Sigmoid colon (tissue), 7 donors: ENCODE measurements at places on chromosomes 2 and 18. TPM values are rescaled to one million over a fixed set of nuclear protein-coding genes. Genes with fewer than 3 reads are reported as not detected.

Gene GPAT2
- total RNA-seq: 4.9 TPM

Gene ACYP2
- 32.0 TPM for total RNA-seq

Gene SAG
- not detected for total RNA-seq

Gene TP53I3
- total RNA-seq: 3.6 TPM

Gene KRCC1
- 32.1 TPM for total RNA-seq

Gene SULT1C4
- 7.2 TPM for total RNA-seq

Gene RGPD5
- 28.5 TPM for total RNA-seq

Gene PIKFYVE
- total RNA-seq: 27.2 TPM

Gene SDC1
- not detected for total RNA-seq

Gene IL37
- not detected for total RNA-seq

GRCh38 chr2:101146535-101146934 is 4.6 kb downstream of the TBC1D8 start:
- no peaks in the 10 kb centered on the region for H3K36me3 ChIP-seq
- H3K4me3 ChIP-seq: no peak overlapping the region
- H3K4me1 ChIP-seq: peaks cover 11% of the 10 kb centered on the region
- no peak for DNase-seq

GRCh38 chr2:55088400-55088799 is 38.1 kb upstream of the RTN4 start:
- H3K36me3 ChIP-seq: no peaks in the 10 kb centered on the region
- no peaks in the 10 kb centered on the region for H3K4me1 ChIP-seq
- no peak overlapping the region for H3K4me3 ChIP-seq
- no peak for DNase-seq
- no peak overlapping the region for H3K27ac ChIP-seq

DNA sequence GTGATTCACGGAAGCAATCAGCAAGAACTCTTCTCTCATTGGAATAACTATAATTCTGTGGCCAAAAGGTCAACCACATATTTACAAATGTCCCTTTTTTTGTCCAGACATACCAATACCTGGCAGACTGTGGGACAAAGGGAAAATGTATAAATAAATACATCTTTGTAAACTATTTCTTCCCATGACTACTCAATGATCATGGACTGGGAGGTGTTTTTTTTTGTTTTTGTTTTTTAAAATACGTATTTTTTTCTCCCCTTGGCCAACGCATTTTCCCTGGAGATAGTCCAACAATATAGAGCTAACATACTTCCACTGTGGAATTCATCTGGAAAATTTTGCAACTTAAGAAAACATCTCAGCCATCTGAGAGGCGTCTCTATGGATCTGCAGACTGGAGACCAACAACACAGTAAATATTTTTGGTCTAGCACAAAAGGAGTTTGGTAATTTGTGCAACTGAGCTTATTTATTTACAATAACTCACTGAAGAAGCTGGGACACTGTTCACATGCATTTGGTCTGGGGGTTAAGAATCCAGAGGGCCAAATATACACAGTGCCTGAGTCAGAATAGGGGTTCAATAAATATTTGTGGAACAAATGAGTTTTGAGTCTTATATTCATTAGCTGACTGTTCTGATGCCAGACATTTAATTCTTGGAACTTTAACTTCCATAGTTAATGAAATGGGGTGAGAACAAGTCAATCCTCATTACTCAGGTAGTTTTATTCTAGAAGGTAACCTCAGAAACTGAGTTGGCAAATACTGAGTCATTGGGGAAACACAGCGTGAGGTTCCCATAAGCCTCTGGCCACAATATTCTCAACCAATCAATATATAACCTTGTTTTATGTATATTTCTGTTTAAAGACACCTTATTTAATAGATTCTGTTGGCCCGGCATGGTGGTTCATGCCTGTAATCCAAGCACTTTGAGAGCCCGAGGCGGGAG is 36.2 kb downstream of the CCBE1 start:
- H3K4me3 ChIP-seq: no peak overlapping the region
- no peak for DNase-seq
- H3K27me3 ChIP-seq: no peaks in the 10 kb centered on the region

DNA sequence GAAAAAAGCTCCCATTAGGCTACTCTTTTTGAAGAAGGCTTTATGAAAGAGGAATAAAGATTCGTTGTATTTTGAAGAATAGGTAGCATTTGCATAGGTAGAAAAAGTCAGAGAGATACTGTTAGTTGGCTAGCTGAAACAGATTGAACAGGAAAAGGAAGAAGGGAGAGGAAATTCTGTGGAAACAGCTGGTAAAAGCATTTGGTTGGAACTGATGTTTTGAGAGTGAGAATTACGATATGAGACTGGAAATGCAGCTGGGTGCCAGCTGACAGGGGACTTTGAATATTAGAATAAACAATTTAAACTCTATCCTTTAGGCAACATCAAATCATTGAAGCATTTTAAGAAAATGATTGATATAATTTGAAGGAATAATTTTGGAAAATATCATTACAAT is 96.7 kb upstream of the CNTNAP5 start:
- H3K27ac ChIP-seq: no peak overlapping the region
- no peaks in the 10 kb centered on the region for H3K27me3 ChIP-seq
- H3K36me3 ChIP-seq: no peaks in the 10 kb centered on the region
- H3K4me3 ChIP-seq: no peak overlapping the region
- no peak for DNase-seq
- no peaks in the 10 kb centered on the region for H3K4me1 ChIP-seq

- no peak overlapping the region for H3K27ac ChIP-seq
- H3K4me3 ChIP-seq: no peak overlapping the region
- DNase-seq: no peak
- no peaks in the 10 kb centered on the region for H3K36me3 ChIP-seq
- H3K4me1 ChIP-seq: no peaks in the 10 kb centered on the region
Observed at GRCh38 chr2:224999754-225000153, 42.5 kb downstream of the DOCK10 start.

GRCh38 chr2:20916604-20917286 is 93.8 kb upstream of the LDAH start:
- H3K36me3 ChIP-seq: no peaks in the 10 kb centered on the region
- peak; percentile 73 for DNase-seq
- H3K27ac ChIP-seq: peak overlapping the region; percentile 45
- no peaks in the 10 kb centered on the region for H3K27me3 ChIP-seq

- H3K27ac ChIP-seq: no peak overlapping the region
- H3K4me1 ChIP-seq: no peaks in the 10 kb centered on the region
- H3K4me3 ChIP-seq: no peak overlapping the region
Observed at GRCh38 chr2:579351-579886, 97.8 kb downstream of the TMEM18 start.

GRCh38 chr2:131085646-131086045 is 7.6 kb downstream of the FAM168B start:
- H3K27me3 ChIP-seq: no peaks in the 10 kb centered on the region
- no peak overlapping the region for H3K27ac ChIP-seq
- no peak for DNase-seq
- peaks cover 16% of the 10 kb centered on the region for H3K4me1 ChIP-seq
- H3K36me3 ChIP-seq: peaks cover 11% of the 10 kb centered on the region
- no peak overlapping the region for H3K4me3 ChIP-seq

DNA sequence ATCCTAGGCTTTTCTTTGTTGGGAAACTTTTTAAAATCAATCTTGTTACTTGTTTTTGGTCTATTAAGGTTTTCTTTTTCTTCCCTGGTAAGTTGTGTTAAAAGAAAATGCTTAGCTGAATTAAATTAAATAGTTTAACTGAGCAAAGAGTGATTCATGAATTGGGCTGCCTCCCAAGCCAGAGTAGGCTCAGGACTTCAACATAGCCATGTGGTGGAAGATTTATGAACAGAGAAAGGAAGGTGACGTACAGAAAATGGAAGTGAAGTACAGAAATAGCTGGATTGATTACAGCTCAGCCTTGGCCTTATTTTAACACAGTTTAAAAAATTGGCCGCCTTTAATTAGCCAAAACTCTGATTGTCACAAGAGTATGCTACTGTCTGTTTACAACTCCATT is 27.9 kb upstream of the GALNT5 start:
- H3K27ac ChIP-seq: no peak overlapping the region
- H3K36me3 ChIP-seq: no peaks in the 10 kb centered on the region
- no peak for DNase-seq

DNA sequence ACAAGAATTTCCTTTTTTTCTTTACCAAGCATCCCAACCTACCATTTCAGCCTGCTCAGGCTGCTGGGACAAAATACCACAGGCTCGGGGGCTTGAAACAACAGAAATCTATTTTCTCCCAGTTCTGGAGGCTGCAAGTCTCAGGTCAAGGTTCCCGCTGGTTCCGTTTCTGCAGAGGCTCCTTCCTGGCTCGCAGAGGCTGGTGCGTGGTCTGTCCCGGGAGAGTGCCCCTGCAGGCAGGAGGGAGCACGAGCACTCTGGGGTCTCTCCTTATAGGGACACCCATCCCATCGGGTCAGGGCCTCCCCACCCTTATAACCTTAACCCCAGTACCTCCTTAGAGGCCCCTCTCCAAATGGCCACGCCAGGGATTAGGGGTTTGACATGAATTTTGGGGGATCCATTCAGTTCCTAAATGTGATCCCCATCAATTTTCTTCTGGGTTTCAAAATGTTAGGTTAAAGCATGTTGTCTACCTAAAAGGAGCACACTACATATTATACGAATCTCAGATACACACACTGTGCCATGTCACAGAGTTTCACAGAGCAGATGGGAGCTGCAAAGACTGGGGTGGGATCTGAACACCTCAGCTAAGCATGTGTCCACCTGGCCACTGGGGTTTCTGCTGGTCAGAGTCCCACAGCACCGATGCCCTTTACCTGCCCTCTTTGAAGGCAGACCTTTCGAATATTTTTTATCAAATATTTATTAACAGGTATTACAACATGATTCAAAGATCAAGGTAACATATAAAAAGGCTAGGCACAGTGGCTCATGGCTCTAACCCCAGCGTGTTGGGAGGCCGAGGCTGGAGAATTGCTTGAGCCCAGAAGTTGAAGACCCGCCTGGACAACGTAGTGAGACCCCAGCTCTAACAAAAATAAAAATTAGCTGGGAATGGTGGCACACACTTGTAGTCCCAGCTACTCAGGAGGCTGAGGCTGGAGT is 17.6 kb upstream of the ADI1 start:
- peak overlapping the region; percentile 26 for H3K4me3 ChIP-seq
- no peaks in the 10 kb centered on the region for H3K27me3 ChIP-seq
- H3K4me1 ChIP-seq: peaks cover 33% of the 10 kb centered on the region
- peak overlapping the region; percentile 90 for H3K27ac ChIP-seq
- DNase-seq: peak; percentile 84

GRCh38 chr2:155372969-155373368 is 674.5 kb downstream of the KCNJ3 start:
- peaks cover 4% of the 10 kb centered on the region for H3K27me3 ChIP-seq
- no peak for DNase-seq
- H3K4me1 ChIP-seq: no peaks in the 10 kb centered on the region
- H3K4me3 ChIP-seq: no peak overlapping the region
- H3K27ac ChIP-seq: no peak overlapping the region
- no peaks in the 10 kb centered on the region for H3K36me3 ChIP-seq

DNA sequence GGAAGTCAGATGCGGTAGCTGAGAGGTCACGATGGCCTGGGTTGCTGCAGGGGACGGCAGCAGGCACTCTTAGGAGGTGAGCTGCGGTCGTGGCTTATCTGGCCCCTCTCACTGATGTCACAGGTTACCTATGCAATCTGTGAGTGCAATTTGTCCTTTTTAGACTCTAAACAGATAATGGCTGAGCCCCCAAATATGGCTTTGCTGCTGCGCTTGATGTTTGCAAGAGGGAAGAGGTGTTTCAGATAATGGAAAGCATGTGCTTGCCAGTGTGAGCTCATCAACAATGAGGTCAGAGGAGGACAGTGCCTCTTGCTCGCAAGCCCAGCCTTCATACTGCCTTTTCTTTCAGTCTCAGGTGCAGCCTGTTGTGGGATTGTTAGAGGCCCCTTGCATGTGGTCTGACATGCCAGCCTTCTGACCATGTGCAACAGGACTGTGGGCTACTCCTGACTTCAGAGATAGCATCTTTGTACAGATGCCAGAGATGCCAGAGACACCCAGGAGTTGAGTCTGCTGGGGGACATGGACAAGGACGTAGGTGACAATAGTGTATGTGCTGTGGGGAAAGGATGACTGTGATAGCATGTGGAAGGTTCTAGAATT is 151.3 kb downstream of the TANC1 start:
- peaks cover 40% of the 10 kb centered on the region for H3K4me1 ChIP-seq
- H3K27me3 ChIP-seq: no peaks in the 10 kb centered on the region
- no peaks in the 10 kb centered on the region for H3K36me3 ChIP-seq
- peak overlapping the region; percentile 51 for H3K27ac ChIP-seq
- DNase-seq: no peak

DNA sequence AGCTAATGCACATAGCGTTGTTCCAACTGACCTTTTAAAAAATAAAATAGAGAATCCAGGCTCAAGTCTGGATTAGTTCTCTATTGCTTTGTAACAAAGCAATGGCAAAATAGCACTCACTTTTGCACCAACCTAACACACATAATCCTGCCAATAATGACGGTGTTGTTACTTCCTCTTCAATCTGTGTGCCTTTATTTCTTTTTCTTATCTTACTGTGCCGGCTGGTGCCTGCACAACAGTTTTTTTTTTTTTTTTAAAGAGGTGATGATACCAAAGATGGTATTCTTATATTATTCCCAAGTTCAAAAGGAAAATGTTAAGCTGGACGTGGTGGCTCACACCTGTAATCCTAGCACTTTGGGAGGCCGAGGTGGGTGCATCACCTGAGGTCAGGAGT is 3.4 kb downstream of the PLB1 start:
- H3K4me1 ChIP-seq: no peaks in the 10 kb centered on the region
- H3K36me3 ChIP-seq: no peaks in the 10 kb centered on the region
- no peak overlapping the region for H3K27ac ChIP-seq
- H3K4me3 ChIP-seq: no peak overlapping the region
- DNase-seq: no peak
- H3K27me3 ChIP-seq: no peaks in the 10 kb centered on the region

DNA sequence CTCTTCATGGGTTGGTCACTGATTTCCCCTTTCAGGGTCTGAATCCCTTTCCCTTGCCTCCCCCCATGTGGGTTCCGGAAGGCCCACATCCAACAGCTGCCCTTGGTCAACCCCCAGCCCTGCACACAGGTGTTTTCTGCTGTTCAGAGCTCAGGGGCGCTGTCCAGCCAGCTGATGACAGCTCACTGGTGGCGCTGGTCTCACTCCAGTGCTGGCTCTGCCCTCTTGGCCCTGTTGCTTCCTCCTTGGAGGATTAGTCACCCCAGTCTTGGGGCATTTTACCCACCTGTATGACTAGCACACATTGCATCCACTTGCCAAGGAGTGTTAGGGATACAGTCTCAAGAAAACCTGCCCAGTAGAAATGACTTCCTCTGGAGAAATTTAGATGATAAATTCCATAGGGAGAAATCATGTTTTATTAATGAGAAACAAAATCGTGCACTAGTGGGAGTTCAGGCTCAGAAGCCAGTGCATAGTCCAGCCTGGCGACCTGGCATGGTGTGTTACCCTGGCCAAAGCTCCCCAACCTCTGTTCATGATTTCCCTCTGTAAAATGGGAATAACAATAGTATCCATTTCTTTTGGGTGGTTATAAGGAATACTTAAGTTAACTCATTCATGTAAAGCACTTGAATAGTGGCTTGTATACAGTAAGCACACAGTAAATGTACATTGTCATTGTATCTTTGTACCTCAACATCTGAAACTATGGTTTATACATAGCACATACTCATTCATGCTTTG is 21.6 kb downstream of the CRIM1 start:
- peaks cover 72% of the 10 kb centered on the region for H3K4me1 ChIP-seq
- no peak overlapping the region for H3K4me3 ChIP-seq
- no peak overlapping the region for H3K27ac ChIP-seq
- DNase-seq: no peak
- H3K36me3 ChIP-seq: no peaks in the 10 kb centered on the region

- H3K27me3 ChIP-seq: peaks cover 91% of the 10 kb centered on the region
- DNase-seq: no peak
- no peaks in the 10 kb centered on the region for H3K4me1 ChIP-seq
- H3K27ac ChIP-seq: no peak overlapping the region
Observed at GRCh38 chr2:161418715-161419637, 2.9 kb downstream of the TBR1 start.
